ENCODE measurements at places on chromosomes 4 and X.

DNA sequence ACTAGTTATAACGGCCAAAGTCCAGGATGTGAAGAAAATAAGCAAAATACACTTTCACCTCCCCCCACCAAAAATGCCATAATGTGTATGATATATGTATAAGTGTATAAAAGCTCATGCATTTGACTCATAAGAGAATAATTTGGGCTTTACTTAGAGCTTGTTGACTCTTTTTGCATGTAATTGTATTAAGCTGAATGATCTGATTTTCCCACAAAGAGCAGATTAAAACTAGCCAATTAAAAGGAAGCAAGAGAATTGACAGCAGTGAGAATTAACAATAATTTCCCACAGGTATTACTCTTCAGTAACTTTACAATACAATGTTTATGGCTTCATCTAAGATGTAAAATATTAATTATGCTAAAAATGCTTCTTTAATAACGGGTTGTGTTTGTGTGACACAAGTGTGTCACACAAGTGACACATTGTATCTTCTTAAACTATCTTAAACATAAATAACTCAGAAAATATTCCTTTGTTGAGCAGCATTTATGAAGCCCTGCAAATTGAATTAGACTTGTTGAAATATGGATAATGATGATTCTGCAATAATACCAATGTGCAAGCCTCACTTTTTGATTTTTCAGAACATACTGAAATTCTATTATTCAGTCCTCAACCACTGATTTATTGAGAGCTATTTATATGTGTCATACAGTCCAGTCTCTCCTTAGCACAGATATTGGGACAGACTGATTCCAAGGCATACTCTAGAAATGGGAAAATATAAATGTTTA is 134.5 kb downstream of the SLIT2 start:
- DNase-seq, result no peak

DNA sequence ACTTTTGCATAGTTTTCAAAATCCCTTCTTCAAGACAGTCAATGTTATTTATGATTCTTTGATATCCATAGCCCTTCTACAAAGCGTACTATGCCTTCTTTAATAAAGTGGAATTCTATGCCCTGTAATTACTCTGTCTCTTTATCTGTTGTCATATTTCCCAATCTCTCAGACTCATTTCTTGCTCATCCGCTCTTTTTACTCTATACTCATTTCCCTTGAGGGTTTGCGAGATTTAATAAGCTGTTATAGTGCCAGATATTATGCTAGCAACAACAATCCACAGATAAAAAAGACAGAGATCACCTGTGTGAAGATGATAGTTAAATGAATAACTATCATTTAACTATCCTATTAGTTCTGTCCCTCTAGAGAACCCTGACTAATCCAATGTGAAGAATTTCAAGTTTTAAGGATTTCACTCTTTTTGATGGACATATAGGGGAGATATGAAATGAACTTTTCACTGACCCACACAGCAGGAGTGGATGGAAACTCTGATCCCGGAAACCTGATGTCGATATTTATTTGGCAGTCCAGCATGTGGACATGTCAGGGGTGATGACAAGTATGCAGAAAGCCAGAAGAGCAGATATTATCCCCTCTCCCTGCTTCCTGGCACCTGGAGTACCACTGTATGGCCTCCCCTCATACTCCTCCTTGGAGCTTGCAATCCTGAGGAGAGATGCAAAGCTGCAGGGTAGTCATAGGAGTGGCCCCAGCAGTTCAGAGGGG is 49.7 kb downstream of the TMEM156 start:
- no peak for DNase-seq

DNA sequence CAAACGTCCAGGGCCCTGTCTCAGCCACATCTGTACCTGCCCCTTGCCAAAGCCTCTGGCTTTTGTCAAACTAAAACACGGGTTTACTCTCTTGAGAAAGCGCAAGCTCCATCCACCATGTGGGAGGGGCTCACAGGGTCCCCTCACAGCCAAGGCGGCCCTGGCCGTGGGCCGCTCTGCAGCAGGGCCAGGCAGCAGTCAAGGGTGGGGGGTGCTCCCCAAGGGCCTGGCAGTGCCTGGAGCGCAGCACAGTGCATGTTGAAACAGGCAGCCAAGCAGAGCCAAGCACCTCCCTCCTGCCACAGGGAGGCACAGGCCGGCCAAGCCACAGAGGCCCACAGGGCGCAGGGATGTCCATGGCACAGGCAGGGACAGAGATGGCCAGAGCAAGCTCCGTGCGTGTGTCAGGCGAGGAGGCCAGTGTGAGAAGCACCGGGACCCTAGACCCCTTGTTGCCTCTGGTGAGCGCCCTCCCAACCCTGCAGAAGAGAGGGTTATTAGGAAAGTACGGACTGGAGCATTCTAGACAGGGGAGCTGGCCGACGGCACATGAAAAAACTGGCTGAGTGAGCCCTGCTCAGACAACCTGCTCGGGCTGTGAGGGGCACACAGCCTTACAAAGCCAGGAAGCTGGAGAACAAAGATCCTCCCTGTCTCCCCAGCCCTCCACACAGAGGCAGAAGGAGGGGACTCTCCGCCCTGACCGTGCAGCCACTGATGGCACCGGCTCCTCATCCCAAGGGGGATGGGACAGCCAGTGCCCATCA is 39.0 kb downstream of the FAM53A start:
- DNase-seq, result peak; percentile 68

DNA sequence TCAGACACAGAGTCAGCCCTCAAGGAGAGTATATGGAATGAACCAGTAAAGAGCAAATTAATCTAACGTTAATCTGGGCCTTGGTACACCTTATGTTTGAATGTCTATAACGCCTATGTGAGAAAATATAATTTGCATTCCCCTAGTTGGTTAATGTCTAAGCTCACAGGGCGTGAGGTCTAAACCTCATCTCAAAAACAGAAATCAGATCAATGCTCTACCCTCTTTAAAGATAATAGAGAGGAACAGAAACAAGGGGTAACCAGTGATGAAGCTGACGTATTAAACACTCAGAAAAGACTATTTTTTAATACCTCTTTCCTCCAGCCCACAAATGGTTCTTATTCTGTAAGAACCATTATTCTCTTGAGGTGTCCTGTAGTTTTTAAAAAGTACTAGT is 369.2 kb upstream of the NOCT start:
- DNase-seq, result no peak

DNA sequence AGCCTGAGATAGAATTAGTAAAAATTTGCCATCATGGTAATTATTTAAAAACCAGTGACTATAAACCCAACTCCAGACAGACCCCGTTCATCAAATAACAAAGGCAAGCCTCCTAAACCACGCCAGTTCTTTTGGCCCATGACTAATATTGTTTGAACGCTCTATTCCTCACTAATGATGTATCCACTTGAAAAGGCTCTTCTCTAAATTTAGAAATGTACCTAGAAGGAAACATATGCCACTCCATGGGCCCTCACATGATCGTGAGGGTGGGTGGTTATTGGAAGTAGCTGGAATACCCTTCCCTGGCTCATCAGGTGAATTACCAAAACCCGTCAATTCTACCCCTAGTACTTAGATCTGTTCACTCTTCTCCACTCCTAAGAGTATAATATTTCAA is 249.2 kb downstream of the COL25A1 start:
- DNase-seq, result no peak

DNA sequence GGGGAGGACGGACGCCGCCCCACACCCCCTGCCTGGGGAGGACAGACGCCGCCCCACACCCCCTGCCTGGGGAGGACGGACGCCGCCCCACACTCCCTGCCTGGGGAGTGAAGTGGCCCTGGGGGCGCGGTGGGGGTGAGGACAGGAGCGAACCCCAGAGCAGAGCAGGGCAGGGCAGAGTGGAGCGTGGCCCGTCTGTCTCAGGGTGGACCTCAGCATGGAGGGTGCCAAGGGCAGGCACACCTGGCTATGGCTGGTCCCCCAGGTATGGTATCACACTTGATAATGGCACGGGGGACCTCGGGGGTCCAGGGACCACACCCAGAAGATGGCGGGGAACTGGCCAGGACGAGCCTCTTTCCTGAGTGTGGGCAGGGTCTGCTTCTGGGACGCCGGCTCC is 9.6 kb downstream of the LRPAP1 start:
- no peak for DNase-seq

GRCh38 chr4:6085028-6085690 is 66.9 kb upstream of the C4orf50 start:
- no peak for DNase-seq

GRCh38 chr4:102230194-102230593 is 115.1 kb downstream of the SLC39A8 start:
- DNase-seq, result no peak

GRCh38 chr4:71765350-71765749 is 18.5 kb downstream of the GC start:
- no peak for DNase-seq

- no peak for DNase-seq
Observed at GRCh38 chrX:9442056-9442455, 22.8 kb upstream of the TBL1X start.

- DNase-seq, result no peak
Observed at GRCh38 chrX:31057291-31057690, 14.6 kb downstream of the FTHL17 start.

DNA sequence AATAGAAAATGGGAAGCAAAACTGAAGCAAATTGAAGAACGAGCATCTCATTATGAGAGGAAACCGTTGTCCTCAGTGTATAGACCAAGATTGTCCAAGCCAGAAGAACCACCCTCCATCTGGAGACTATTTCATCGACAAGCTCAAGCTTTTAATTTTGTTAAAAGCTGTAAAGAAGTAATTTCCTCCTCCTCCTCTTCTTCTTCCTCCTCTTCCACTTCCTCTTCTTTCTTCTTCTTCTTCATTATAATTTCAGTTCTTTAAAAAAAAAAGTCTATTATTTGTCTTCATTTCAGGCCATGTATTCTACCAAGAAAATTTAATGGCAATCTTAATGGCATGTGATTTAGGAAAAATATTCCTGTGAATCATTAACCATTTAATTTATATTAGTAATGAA is 7.6 kb downstream of the PRIMPOL start:
- no peak for DNase-seq

DNA sequence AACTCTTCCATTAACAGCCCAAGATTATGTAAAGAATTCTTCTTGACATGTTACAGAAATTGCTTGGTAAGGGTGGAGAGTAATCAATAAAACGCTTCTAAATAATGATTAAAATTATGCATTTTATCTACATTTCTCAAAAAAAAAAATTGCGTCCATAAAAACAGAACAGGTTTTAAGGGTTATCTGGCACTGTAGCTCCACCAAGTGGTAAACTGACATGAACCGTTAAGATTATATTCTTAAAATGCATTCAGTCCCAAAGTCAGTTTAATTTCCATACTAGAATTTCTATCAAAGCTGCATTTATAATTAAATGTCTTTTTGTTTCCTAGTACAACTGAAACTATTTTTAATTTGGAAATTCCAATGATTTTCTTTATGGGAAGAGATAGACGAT is 214.0 kb upstream of the UGT8 start:
- DNase-seq, result no peak

DNA sequence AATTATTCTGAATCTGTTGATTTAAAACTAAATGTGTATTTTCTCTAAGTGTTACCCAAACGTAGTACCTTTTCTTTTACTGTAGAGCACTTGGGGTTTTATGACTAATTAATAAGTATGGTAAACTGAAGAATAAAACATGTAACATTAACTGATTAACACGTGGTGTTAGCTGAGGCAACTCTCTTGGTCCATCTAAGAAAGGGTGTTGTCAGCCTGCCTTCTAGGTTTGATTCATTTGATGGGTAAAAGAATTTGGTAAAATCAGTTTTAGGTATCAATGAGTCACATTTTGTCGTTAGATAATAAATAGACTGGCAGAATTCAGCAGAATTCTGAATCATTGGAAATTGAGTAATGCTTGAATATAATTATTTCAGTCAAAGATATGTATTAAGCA is 99.7 kb downstream of the AFF1 start:
- no peak for DNase-seq

DNA sequence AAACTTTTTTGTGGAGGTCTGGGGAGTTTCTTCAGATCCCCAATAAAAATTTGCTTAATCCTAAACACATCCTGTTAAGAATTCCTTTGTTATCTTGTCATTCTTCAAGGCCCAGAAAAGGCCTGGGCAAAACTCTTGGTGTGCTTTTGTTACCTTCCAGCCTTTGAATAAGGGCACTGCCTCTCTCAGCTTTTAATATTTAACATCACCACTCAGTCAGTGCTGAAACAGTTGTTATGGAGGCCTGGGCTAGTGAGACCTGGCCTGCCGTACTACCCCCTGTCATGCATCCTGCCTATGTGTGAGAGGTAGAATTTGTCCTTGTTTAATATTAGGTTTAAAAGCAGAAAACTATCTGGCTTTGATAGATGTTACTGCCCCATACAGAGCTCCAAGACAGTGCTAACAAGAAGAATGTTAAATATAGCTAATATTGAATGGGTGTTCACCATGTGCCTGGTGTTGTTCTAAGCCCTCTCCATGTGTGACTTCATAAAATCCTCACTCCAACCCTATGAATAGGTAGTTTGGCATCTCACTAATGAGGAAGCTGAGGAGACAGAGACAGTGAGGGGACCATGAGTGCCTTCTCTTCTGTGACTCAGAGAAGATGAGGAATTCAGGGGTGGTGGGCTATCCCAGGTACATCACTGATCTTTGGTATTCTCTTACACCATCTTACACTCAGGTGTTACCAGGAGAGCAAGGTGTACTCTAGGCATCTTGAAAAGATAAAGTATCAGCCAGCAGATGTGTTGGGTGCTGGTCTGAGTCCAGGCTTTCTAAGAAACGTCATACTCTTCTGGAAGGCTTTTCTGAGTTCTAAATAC is 6.2 kb downstream of the PPP1R2C start:
- no peak for DNase-seq

DNA sequence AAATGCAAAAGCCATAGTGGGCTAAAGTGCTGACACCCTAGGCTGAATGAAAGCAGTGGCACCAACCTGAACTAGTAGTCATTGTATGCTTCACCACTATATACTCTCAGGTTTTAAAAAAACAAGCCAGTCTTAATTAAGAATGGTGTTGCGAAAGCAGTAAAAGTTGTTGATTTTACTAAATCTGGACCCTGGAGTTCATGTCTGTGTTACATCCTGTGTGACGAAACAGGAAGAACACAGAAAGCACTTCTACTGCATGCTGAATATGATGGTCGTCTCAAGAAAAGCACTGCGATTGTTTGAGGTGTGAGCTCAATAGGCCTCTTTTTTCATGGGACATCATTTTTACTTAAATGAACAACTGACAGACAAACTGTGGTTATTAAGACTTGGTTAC is 24.2 kb upstream of the GDPD2 start:
- DNase-seq, result no peak

GRCh38 chr4:108054025-108054638 is 64.4 kb downstream of the HADH start:
- DNase-seq, result no peak

GRCh38 chr4:152132776-152133175 is 372.0 kb upstream of the GATB start:
- no peak for DNase-seq

DNA sequence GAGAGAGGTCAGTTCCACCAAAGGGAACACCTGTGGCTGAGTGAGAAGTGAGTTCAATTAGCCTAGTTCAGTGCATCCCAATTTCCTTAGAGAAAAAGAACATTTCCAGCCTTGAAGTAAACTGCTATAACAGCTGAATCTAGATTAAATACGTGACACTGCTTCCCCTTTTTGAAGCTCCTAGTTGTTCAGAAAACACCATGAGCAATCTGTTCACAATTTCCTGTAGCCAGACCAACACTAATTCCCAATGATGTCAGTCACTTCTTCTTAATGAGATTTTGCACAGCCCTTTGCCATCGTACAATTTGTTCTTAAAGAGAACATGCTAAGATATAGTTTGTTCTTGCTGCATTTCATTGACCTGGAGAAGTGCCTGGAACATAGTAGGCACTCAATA is 144.6 kb upstream of the EDNRA start:
- DNase-seq, result no peak

Measured in mucosa of gallbladder (tissue), 1 donor.